NCI-H1092 (cell line): ENCODE measurements at places on chromosomes 6 and 20.

DNA sequence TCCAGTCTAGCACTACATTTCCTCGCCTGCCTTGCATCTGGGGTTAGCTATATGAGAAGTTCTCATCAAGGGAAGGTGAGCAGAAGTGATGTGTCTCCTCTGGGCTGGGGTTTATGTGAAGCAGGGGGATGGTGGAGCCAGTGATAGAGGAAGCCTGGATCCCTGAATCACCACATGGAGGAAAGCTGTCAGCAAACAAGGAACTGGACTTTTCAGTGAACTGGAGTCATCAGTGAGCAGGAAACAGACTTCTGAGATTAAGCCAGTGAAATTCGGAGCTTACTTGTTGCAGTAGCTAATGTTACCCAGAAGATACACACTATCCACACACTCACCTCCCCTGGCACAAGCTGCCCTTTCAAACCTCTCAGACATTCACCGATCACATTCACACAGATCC, 13.4 kb upstream of the TOX2 start:
- no peak for DNase-seq

DNA sequence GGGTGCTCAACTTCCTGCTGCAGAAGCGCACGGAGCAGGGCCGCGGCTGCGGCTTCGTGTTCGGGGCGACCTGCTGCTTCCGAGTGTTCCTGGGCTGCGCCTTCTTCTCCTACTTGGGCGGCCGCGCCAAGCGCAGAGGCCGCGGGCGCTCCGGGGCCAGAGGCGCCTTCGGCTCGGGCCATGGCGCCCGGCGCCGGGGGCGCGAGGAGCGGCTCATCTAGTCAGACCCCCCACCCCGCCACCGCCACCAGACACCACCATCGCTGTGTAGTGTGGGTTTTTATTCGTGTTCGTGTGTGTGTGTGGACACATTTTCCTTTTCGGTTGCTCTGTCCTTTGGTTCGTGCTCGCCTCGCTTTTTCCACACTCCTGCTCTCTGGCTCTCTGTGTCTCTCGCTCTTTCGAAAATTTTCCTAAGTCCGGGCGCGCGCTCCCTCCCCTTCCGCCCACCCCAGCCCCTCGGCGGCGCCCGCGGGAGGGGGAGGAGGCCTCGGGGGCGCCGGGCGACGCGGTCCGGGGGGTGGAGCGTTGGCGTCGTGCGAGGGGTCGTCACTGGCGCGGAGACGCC, 38.1 kb downstream of the GNAS start:
- DNase-seq: peak; percentile 83

- DNase-seq: no peak
Observed at GRCh38 chr6:13613029-13613594, 2.0 kb upstream of the NOL7 start.

- no peak for DNase-seq
Observed at GRCh38 chr20:43969028-43969447, 54.4 kb downstream of the TOX2 start.

DNA sequence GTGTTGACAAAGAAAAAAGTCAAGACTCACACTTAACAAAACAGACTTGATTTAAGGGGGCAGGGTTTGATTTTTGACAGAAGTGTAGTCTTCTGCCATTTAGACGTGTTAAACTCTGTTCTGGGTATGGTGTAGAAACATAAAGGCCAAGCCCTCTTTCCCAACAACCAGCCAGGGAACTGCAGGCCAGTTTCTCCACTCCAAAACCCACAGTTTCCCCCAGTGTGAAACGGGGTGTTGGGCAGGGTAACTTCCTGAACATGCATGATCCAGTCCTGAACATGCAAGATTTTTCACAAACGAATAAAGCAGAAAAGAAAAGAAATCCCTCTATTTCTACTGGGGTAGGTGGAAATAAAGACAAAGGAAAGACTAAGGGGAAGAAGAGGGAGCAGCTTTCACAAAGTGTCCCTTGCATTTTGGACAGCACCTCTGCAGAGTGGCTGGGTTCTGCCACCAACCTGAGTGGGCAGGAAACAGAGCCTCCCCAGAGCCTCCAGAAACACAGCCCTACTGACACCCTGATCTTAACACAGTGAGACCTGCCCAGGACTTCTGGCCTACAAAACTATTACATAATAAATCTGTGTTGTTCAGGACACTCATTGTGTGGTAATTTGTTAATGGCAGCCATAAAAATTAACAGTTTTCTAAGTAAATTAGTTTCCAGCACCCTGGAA, 7.5 kb downstream of the APMAP start:
- no peak for DNase-seq

- no peak for DNase-seq
Observed at GRCh38 chr6:147974376-147974775, 368.3 kb upstream of the SASH1 start.

- peak; percentile 6 for DNase-seq
Observed at GRCh38 chr6:127069659-127070279, 48.7 kb upstream of the RSPO3 start.

GRCh38 chr20:46814366-46815232, 80.0 kb upstream of the EYA2 start:
- no peak for DNase-seq

DNA sequence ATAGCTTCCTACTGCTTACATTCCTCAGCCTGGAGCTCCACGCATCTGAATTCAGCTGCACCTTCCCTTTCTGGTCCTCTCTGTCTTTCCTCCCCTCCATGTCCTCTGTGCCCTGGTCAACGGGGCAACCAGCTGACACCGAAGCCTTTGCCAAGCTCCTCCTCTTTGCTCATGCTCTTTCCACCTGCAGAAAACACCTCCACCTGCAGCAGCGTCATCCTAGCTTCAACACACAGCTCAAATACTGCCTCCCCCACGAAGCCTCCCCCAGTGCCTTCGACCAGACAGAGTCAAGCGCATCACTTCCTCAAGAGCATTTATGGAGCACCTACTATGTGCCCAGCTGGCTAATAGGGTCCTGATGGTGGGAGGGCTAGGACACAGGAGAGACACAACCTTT, 9.2 kb downstream of the CDH22 start:
- DNase-seq: no peak

DNA sequence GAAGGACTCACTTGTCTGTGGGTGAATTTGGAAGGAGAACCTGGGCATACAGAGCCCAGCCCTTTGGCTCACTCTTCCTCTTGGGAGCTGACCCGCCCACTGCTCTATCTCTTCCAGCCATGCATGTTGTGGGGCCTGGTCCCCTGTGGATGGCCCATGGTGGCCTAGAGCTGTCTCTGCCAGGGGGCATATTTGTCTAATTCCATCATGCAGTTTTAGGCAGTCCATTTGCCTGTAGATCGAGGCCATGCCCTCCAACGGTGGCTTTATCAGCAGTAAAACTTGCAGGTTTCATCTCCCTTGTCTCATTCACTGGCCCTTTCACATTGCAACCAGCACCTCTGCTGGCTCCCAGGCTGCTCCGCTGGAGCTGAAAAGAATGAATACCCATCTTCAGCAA, 12.9 kb upstream of the EZR start:
- DNase-seq: no peak

- DNase-seq: no peak
Observed at GRCh38 chr20:49214571-49214970, 4.6 kb upstream of the DDX27 start.

- no peak for DNase-seq
Observed at GRCh38 chr6:145656128-145656527, 79.2 kb downstream of the EPM2A start.

DNA sequence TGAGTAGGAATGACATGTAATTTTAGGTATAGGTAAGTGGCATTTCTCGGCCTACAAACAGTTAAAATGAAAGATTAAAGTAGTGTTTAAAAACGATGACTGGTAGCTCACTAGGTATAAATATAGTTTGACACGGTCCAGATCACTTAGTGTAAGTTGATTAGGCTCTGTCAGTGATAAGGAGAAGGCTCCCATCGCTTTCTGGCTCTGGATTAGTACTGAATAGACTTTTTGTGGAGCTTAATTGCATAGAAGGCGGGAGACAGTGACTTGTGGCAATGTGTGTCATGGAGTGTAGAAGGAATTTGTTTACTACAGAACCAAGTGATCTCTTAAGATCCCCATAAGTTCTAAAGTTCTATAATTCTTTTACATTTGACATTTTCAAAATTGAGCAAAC, 6.7 kb downstream of the PYGB start:
- DNase-seq: no peak

DNA sequence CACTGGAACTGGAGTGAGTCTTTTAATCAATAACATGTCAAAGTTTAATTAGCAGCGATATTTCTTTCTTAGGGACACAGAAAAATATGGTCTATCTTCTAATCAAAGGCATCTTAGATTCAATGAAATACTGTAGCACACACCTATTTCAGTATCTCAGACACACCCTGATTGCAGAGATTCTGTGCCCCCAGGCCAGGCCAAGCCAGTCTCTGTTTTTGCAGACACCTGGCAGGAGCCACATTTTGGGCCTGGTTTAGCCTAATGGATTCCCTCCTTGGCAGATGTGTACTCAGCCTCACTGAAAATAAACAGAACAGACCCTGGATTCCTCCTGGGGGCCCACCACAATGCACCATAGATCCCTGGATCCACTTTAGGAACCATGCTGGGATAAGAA, 74.8 kb downstream of the LRFN2 start:
- DNase-seq: no peak

DNA sequence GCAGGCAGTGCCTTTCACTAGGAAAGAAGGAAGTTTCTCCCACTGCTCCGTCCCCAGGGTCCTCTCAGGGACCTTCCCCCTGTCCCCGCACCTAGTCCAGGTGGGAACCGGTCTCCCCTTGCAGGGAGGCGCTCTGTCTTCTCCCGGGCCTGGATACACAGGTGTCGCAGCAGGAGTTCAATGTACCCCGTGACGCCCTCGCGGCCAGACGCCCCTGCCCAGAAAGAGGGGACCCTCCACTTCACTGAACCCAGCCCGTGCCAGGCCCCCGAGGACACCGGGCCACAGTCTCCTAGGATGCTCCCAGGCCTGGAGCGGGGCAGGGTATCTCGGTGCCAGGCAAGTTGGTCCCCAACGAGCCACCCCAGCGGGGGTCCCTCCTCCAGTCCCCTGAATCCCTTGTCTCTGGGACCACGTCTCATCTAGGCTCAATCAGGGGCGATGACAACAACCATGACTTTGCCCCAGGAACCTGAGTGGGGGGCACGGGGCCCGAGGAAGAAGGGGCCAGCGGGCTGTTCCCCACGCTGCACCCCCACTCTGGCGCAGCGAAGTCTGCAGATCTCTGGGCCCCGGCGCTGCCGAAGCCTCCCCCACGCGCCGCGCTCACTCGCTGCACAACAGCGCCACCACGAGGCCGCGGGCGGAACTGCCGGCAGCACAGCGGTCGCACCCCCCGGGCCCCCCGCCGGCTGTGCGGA, 103.0 kb downstream of the EDN3 start:
- peak; percentile 16 for DNase-seq

DNA sequence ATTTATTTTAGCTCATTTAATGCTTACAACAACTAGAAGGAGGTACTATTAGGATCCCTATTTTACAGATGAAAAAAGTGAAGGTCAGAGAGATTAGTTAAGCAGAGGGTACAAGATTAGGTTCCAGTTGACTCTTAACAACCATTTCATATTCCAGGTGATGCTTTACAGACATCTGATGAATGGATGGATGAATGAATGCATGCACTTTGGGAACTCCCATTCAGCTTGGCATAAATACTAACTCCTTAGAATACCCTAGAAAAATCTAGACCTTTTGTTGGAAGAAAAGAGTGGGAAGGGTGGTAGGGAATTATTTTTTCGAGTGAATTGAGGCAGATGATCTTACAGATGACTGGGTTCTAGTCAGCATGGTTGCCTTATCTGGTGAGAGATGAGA, 746 bp upstream of the SNRPB2 start:
- DNase-seq: no peak

DNA sequence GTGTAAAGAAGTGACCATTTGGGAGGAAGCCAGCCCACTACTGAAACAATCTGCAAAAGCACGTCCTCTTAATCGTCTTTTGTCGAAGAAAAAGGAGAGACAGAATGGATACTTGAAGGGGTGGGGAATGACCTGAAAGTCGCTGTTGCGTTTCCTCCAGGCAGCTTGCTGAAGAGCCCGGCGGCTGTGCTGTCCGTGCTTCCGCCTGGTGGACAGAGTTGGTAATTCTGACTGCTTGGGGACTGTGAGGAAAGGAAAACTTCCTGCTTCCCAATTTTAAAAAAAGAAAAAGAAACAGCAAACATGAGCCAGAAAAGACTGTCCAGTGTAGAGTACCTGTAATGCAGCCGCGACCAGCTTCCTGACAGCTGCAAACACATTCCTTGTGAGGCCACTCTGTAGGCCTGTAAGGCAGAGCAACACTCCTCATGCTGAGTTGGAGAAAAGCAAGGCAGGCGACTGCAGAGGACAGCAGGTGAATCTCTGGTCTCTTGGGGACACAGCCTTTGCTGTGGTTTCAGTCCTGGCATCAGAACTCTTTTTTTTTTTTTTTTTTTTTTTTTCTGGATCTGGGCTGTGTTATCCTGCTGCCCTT, 251.1 kb upstream of the TBX18 start:
- no peak for DNase-seq

- DNase-seq: no peak
Observed at GRCh38 chr6:163782436-163783003, 368.0 kb downstream of the QKI start.

GRCh38 chr6:85129881-85130280, 320.0 kb upstream of the NT5E start:
- no peak for DNase-seq

GRCh38 chr6:35018182-35018519, 123.0 kb downstream of the TCP11 start:
- no peak for DNase-seq

GRCh38 chr6:86609549-86610388, 327.6 kb upstream of the HTR1E start:
- no peak for DNase-seq

DNA sequence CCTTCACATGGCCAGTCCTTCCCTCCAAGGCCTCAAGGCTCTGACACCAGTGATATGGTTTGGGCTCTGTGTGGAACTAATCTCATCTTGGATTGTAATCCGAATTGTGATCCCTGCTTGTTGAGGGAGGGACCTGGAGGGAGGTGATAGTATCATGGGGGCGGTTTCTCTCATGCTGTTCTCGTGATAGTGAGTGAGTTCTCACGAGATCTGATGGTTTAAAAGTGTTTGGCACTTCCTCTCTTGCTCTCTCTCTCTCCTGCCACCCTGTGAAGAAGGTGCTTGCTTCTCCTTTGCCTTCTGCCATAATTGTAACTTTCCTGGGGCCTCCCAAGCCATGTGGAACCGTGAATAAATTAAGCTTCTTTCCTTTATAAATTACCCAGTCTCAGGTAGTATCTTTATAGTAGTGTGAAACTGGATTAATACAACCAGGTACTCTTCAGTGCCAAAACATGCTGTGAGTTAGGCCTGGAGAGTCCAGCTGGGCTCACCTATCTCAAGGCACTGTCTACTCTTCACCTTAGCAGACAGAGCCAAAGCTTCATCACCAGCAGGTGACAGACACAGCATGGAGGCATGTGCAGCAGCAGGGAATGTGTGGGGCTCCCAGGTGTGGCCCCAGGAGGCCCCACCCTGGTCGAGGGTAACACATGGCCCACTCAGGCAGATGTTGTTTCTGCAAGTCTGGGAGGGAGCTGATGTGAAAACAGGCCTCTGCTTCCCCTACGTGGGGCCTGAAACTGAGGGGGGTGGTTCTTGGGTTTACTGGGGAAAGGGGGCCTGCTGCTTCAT, 97.5 kb upstream of the CDYL start:
- no peak for DNase-seq
